ENCODE measurements at places on chromosomes 7 and 10. TPM values are rescaled to one million over a fixed set of nuclear protein-coding genes. Genes with fewer than 3 reads are reported as not detected.

GRCh38 chr10:101095550-101096213 is 33.9 kb downstream of the KAZALD1 start:
- peaks cover 12% of the 10 kb centered on the region for H3K4me1 ChIP-seq
- no peaks in the 10 kb centered on the region for H3K36me3 ChIP-seq
- no peak overlapping the region for H3K27ac ChIP-seq
- H3K27me3 ChIP-seq: no peaks in the 10 kb centered on the region
- DNase-seq: peak; percentile 83
- H3K4me3 ChIP-seq: no peak overlapping the region

GRCh38 chr7:149868623-149869290 is 5.0 kb upstream of the ATP6V0E2 start:
- DNase-seq: no peak
- no peaks in the 10 kb centered on the region for H3K27me3 ChIP-seq
- no peaks in the 10 kb centered on the region for H3K36me3 ChIP-seq
- peaks cover 11% of the 10 kb centered on the region for H3K4me1 ChIP-seq
- no peak overlapping the region for H3K27ac ChIP-seq
- H3K4me3 ChIP-seq: no peak overlapping the region

- H3K36me3 ChIP-seq: peaks cover 18% of the 10 kb centered on the region
- no peak overlapping the region for H3K27ac ChIP-seq
- no peak for DNase-seq
- peaks cover 49% of the 10 kb centered on the region for H3K4me1 ChIP-seq
Measured at GRCh38 chr7:156781972-156782371, 111.0 kb downstream of the LMBR1 start.

DNA sequence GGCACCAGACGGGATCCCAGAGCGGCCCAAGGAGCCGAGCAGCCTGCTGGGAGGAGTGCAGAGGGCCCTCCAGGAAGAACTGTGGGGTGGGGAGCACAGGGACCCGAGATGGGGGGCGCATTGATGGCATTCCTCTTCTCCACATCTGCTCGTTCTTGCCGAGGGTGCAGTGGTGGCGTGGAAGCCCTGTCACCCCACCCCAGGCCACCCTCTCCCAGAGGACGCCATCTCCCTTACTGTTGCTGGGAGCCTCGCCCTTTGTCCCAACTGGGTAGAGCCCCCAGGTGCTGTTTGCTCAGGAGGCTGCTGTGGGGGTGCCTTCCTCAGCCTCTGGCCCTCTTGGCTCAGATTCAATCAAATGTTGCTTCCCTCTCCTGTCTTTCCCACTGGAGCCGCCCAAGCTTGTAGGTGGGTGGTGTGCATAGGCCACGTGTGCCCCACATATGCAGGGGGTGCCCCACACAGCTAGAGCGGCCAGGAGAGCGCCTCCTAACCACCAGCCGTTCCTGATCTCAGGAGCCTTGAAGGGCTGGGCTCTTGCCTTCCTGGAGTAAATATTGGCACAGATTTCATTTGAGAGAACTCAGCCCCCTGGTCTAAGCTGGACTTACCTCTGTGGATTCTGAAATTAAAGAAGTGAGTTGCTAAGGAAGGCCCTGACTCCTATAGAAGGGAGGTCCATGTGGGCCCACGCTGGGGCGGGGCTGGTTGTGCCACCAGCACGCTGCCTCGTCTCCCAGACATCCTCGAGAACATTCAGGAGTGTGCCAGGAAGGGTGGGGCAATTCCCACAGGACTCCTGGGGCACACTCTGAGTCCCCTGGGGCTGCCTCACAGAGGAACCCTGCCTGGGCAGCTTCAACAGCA is 39.2 kb downstream of the ZNF467 start:
- H3K27ac ChIP-seq: no peak overlapping the region
- no peaks in the 10 kb centered on the region for H3K36me3 ChIP-seq
- H3K4me3 ChIP-seq: no peak overlapping the region

The STEAP4 gene
- not detected for total RNA-seq

DNA sequence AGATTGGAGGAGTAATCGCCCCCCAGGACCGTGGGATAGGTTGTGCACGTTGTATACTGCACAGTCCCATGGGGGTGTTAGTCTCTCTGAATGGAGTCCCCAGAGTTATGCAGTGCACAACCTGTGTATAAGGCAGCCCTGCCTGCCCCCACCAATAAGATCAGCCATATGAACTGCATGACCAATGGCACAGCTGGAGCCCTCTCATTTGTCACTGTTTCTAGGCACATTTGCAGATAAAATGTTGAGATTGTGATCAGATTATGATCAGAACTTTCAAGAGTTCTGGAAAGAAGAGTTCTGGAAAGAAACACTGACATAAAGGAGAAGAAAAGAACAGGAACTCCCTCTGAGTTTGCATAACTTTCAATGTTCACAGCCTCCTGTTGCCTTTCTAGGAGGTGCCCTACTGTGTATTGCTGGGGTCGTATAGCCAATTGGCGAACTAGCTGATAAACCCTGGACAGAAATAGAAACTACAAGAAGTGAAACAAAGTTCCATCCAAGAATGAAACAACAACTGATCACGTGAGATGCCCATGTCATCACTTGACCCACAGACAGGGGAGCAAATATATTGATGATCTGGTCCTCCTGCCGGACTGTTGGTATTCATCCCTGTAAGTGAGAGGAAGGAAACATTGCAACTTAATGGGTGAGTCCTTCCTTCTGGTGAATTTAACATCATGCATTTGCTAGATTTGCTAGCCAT is 49.6 kb upstream of the TOMM7 start:
- H3K27ac ChIP-seq: no peak overlapping the region
- H3K4me1 ChIP-seq: peaks cover 4% of the 10 kb centered on the region
- peak; percentile 68 for DNase-seq
- no peaks in the 10 kb centered on the region for H3K27me3 ChIP-seq
- no peaks in the 10 kb centered on the region for H3K36me3 ChIP-seq
- H3K4me3 ChIP-seq: no peak overlapping the region

The NEUROG3 gene
- not detected for total RNA-seq

DNA sequence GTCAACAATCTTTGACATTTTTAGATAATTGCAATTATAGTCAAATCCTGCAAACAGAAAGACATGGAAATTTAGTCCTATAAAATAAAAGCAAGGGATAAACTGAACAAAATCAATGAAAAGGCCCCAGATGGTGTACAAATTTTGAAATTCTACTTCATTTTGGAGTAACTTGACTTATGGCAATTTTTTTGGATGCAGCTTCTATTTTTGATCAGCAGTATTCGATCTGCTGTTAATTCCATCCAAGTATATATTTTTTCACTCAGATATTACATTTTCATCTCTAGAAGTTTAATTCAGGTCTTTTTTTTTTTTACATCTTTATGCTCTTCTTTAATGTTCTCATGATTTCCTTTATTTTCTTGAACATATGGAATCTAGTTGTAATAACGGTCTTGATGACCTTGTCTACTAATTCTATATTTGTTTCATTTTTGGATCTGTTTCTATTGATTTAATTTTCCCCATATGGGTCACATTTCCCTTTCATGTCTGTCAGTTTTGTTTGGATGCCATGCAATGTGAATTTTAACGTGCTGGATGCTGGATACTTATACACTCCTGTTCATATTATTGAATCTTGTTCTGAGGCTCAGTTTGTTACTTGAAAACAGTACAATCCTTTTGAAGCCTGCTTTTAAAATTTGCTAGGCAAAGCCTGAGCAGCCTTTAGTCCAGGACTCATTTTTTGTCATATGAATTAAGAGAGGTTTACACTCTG is 164.3 kb upstream of the FAM3C start:
- no peak overlapping the region for H3K27ac ChIP-seq
- no peaks in the 10 kb centered on the region for H3K36me3 ChIP-seq
- H3K27me3 ChIP-seq: no peaks in the 10 kb centered on the region
- H3K4me1 ChIP-seq: no peaks in the 10 kb centered on the region
- no peak overlapping the region for H3K4me3 ChIP-seq

GRCh38 chr7:33278095-33278494 is 148.7 kb downstream of the BBS9 start:
- H3K27ac ChIP-seq: no peak overlapping the region
- no peaks in the 10 kb centered on the region for H3K27me3 ChIP-seq
- H3K36me3 ChIP-seq: no peaks in the 10 kb centered on the region
- H3K4me1 ChIP-seq: no peaks in the 10 kb centered on the region
- no peak for DNase-seq
- no peak overlapping the region for H3K4me3 ChIP-seq

The CDHR3 gene
- total RNA-seq: not detected

The TES gene
- not detected for total RNA-seq

DNA sequence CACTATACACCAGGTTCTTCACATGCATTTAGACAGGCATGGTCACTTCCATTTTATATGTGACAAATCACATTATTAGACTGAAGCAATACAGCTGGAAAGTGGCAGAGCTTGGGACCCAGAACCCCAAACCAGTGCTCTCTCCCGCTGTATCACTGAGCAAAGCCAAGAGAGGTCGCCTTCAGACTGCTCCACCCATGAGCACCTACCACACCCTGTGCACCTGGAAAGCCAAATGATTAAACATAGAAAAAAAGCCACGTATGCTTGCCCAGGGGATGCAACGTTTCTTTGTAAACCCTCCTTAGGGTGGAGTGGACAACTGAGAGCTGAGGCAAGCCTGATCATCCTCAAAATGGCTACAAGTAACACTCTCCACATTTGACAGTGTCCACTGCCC is 72.5 kb downstream of the CCDC6 start:
- peaks cover 51% of the 10 kb centered on the region for H3K4me1 ChIP-seq
- H3K36me3 ChIP-seq: peaks cover 17% of the 10 kb centered on the region
- peak overlapping the region; percentile 88 for H3K27ac ChIP-seq
- H3K4me3 ChIP-seq: no peak overlapping the region

The SNX10 gene
- 24.2 TPM for total RNA-seq

GRCh38 chr7:47310020-47310419 is 271.9 kb downstream of the TNS3 start:
- DNase-seq: no peak
- no peak overlapping the region for H3K27ac ChIP-seq
- H3K4me3 ChIP-seq: no peak overlapping the region
- H3K36me3 ChIP-seq: peaks cover 24% of the 10 kb centered on the region
- H3K27me3 ChIP-seq: no peaks in the 10 kb centered on the region
- no peaks in the 10 kb centered on the region for H3K4me1 ChIP-seq

The SEMA3C gene
- total RNA-seq: not detected

DNA sequence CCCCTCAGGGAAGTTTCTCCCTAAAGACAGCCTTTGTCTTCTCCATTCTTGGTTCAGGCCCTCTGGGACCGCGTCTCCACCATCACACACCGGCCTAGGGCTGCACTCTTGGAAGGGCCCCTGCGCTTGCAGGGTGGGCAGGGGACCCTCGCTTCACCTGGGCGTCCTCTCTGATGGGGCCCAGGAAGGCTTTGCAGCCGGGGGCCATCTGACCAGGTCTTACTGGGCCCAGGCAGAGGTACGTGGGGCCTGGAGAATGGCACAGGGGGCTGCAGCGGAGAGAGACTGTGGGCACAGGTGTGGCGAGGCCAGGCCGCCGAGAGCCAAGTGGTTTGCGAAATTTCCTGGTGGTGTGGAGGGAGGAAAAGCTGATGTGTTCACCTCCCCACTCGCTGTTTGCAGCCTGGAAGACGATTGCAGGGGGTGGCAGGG is 44.4 kb downstream of the ALOX5 start:
- peaks cover 38% of the 10 kb centered on the region for H3K4me1 ChIP-seq
- no peak overlapping the region for H3K4me3 ChIP-seq
- DNase-seq: no peak
- peaks cover 26% of the 10 kb centered on the region for H3K36me3 ChIP-seq

The ZNF679 gene
- not detected for total RNA-seq

GRCh38 chr10:125514206-125515162 is 168.5 kb downstream of the TEX36 start:
- H3K4me3 ChIP-seq: no peak overlapping the region
- H3K27ac ChIP-seq: no peak overlapping the region
- no peak for DNase-seq
- no peaks in the 10 kb centered on the region for H3K27me3 ChIP-seq
- no peaks in the 10 kb centered on the region for H3K4me1 ChIP-seq

- no peak overlapping the region for H3K4me3 ChIP-seq
- no peak for DNase-seq
- no peaks in the 10 kb centered on the region for H3K4me1 ChIP-seq
- no peaks in the 10 kb centered on the region for H3K36me3 ChIP-seq
- no peaks in the 10 kb centered on the region for H3K27me3 ChIP-seq
- H3K27ac ChIP-seq: no peak overlapping the region
Measured at GRCh38 chr10:114402871-114403540, 1.3 kb downstream of the AFAP1L2 start.

GRCh38 chr10:23702977-23703414 is 264.1 kb downstream of the OTUD1 start:
- DNase-seq: peak; percentile 83
- no peaks in the 10 kb centered on the region for H3K36me3 ChIP-seq
- no peak overlapping the region for H3K27ac ChIP-seq
- H3K27me3 ChIP-seq: no peaks in the 10 kb centered on the region
- no peaks in the 10 kb centered on the region for H3K4me1 ChIP-seq
- no peak overlapping the region for H3K4me3 ChIP-seq

The ACHE gene
- total RNA-seq: not detected

DNA sequence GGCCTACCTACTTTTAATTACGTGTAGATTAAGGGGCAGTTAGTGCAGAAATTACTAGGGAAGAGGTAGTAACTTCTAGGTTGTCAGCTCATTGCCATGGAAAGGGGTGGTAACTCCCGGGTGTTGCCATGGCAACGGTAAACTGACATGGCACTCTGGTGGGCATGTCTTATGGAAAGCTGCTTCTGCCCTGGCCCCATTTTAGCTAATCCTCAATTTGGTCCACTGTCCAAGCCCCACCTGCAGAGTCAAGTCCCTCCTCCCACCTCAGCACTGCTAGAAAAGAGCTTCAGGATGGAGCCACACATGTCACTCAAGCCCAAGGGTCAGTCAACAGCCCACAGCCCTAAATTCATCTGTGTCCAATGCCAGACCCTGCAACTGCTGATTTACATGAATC is 7.5 kb upstream of the ZKSCAN1 start:
- no peaks in the 10 kb centered on the region for H3K36me3 ChIP-seq
- no peak overlapping the region for H3K27ac ChIP-seq
- no peak for DNase-seq
- H3K4me3 ChIP-seq: no peak overlapping the region

GRCh38 chr7:105877736-105878135 is 1.3 kb upstream of the ATXN7L1 start:
- H3K27ac ChIP-seq: no peak overlapping the region
- no peak overlapping the region for H3K4me3 ChIP-seq
- peaks cover 3% of the 10 kb centered on the region for H3K4me1 ChIP-seq
- H3K27me3 ChIP-seq: no peaks in the 10 kb centered on the region

GRCh38 chr10:129120441-129120840 is 346.6 kb upstream of the MGMT start:
- no peaks in the 10 kb centered on the region for H3K27me3 ChIP-seq
- no peak overlapping the region for H3K4me3 ChIP-seq
- no peaks in the 10 kb centered on the region for H3K36me3 ChIP-seq
- no peak overlapping the region for H3K27ac ChIP-seq
